Stimulated activated CD4-positive, alpha-beta T cell treated with anti-CD3 and anti-CD28 coated beads, Interleukin-2, amount 100 ng/mL, for 24 hours (primary cell): ENCODE measurements at places on chromosomes 1 and 21.
A peak's percentile ranks its signal among the peaks of the same experiment; 100 is the strongest.

DNA sequence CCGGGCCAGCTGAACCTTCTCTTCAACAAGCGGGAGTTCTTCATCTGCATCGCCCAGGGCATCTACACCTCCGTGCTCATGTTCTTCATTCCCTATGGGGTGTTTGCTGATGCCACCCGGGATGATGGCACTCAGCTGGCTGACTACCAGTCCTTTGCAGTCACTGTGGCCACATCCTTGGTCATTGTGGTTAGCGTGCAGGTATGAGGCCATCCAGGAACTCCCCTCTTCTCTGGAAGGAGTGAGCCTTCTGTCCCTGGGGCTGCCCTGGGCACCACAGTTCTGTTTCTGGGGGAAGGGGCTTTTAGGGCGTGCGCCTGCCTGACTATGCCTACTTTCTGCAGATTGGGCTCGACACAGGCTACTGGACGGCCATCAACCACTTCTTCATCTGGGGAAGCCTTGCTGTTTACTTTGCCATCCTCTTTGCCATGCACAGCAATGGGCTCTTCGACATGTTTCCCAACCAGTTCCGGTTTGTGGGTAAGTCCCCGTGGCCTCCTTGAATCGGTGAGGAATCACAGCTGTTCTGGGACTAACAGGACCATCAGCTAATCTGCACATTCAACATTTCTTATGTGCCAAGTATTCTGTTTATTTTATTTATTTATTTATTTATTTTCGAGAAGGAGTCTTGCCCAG is 21.1 kb downstream of the ATP8B2 start:
- DNase-seq = no peak

DNA sequence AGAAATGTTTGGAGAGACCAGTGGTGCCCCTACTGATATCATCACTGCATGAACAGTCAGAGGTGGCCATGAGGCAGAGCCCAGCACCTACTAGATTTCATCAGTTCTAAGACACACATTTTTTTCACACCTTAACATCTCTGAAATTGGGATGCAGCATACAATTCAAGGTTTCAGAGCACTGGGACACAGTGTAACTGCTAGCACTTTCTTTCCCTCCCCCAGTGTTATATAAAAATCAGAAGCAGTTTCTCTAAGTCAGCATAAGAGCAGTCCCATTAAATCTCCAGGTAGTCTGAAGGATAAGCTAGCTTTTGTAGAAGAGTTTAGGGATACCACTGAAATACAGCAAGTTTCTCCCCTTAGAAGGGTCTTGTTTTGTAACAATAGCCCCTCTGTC is 10.0 kb upstream of the ANGPTL7 start:
- DNase-seq = no peak

DNA sequence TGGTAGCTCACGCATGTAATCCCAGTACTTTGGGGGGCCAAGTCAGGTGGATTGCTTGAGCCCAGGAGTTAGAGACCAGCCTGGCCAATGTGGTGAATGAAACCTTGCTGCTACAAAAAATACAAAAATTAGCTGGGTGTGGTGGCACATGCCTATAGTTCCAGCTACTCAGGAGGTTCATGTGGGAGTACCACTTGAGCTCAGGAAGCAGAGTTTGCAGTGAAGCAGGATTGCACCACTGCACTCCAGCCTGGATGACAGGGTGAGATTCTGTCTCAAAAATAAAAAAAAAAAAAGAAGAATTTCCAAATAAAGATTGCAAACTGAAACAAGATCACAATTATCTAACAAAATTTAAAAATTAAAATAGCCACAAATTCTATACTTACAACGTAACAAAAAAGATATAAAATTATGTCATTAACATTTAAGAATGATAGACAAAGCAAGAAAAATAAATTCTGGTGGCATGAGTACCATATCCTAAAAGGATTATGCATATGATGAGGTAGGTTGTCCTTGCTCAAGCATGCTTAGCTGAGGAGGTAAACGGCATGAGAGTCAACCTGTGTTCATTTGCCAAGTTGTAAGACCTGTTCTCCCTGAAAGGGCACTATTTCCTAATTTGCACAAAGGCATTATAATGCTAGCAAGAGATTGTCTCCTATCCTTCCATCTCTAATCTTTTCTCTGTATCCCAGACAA is 20.2 kb downstream of the IPP start:
- DNase-seq = no peak

GRCh38 chr1:64965366-64966157 is 787 bp downstream of the JAK1 start:
- DNase-seq = peak; percentile 68

- no peak for DNase-seq
These were observed 306.3 kb upstream of the DUSP10 start for GRCh38 chr1:222048094-222048595.

DNA sequence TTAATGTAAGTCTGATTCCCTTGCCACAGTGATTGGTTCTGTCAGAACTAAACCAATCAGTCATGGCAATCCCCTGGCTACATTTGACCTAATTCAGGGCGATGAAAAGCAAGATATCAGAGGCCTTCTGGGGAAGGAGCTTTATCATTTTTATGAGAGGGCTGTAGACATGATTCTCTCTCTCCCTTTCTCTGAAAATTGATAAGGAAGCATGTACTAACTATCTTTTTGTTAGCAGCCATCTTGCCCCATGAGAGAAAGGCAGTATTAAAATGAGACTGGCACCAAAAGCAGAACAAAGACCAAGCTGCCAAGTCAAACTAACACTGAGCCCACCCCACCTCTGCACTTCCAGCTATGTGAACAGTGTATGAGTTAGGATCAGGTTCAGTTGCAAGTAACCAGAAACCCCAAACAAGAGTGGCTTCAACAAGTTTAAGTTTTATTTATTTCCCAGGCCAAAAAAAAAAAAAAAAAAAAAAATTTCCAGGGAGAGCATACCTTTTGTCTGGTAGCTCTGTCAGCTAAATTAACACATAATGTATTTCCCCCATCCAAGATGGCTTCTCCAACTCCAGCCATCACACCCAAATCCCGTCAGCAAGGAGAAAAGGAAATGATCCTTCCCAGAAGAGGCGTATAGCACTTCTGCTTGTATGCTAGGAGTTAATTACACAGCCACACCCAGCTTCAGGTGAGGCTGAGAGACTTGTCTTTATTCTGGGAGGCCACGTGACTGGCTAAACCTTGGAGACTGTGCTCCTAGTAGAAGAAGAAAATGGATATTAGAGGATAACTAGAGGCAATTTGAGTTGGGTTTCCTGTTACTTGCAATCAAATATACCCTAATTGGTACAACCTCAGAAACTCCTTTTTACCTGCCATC is 105.8 kb upstream of the RALGPS2 start:
- DNase-seq = no peak

GRCh38 chr1:32817815-32818786 is 648 bp downstream of the S100PBP start:
- DNase-seq = peak; percentile 47

DNA sequence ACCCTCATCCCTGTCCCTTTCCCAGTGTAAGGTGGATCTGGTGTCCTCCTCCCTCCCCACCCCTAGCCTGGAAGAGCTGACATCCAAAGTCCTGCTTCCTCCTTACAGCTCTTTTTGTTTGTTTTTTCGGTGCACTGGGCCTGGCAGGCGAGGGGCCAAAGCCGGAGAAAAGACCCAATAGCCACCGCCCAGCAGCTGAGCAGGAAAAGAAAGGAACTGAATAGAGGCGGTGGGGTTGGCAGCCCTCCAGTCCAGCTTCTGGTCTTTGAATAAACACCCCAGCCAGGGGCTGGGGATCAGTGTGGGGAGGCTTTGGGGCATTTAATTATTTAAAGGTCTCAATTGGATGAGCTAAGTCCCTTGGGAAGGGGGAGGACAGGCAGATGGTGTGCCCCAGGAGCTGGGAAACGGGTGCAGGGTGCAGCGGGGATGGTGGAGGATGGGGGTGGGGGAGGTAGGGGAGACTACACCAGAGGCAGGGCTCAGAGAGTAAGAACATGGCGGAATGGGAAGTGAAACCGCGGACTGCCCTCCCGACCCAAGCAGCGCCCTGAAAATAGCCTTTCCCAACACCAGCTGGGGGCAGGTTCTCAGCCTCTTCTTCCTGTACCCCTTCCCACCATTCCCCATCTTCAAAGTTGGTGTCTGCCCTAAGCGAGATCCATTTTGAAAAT is 20.2 kb downstream of the BTG2 start:
- no peak for DNase-seq

- DNase-seq = peak; percentile 77
These were observed 8.4 kb upstream of the IKBKE start for GRCh38 chr1:206461602-206462455.

- no peak for DNase-seq
These were observed 2.2 kb downstream of the FASLG start for GRCh38 chr1:172661107-172661506.

GRCh38 chr1:99557546-99558202 is 88.2 kb upstream of the PALMD start:
- no peak for DNase-seq

GRCh38 chr1:116066868-116067565 is 44.2 kb upstream of the MAB21L3 start:
- no peak for DNase-seq

DNA sequence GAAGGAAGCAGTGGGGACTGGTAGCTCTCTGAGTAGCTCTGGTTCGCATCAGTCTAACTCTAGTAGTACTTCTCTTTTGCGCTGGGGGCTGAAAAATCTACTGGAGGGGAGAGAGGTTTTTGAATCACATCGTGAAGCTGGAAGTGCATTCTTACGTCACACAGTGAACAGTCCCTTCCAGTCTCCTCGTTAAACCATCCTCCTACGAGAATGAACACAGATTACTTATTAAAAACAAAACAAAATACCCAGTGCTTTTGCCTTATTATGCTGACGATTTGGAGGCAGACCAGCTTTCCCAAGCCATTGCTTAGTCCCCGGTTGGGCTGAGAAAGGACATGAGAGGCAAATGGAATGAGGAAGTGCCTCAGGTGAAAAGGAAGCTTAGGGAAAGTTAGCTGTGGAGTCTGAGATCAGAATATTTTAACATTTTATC is 16.1 kb downstream of the HUNK start:
- no peak for DNase-seq

- DNase-seq = no peak
These were observed 81.0 kb downstream of the SLC30A10 start for GRCh38 chr1:219847215-219847855.

- no peak for DNase-seq
These were observed 400.4 kb upstream of the PLXNA2 start for GRCh38 chr1:208644401-208645160.

DNA sequence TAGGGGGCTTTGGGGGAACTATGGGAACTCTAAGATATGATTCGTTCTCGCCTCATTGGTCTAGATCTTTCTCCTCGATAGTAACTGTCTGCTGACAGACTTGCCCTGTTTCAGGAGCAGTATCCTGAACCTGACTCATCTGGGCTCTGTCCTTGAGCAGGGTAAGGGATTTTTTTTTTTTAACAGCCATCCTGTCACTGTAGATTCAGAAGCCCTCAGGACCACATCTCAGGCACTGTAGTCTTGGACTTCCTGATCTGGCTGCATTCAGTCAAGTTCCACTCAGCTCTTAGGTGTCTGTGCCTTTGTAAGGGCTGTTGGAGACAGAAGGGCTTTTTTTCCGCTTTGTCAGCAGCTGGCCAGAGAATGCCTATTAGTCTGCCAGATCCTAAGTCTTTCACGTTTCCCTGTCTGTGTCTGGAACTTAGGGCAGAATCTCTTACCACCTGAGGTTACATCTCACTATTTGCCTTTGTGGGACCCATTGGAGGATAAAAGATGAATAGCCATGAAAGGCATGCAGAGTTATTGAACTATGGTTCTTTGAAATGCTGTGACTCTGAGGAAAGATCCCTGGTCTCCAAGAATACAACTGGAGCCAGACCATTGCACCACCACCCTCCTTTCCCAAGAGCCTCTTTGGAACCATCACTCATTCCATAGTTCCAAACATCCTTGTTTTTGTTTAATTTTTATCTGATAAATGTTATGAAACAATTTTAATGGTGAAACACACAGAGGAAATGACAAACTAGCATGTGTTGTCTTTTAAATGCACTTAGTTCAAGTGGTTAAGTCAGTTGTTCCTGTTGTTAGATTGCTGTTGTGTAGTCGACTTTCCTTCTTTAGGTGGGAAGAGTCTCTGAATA is 49.7 kb upstream of the MACF1 start:
- no peak for DNase-seq

- DNase-seq = no peak
These were observed 165.5 kb upstream of the DUSP10 start for GRCh38 chr1:221907166-221907932.

GRCh38 chr21:15686506-15686905 is 43.3 kb upstream of the USP25 start:
- no peak for DNase-seq

GRCh38 chr1:2933431-2934155 is 87.7 kb upstream of the ACTRT2 start:
- no peak for DNase-seq

DNA sequence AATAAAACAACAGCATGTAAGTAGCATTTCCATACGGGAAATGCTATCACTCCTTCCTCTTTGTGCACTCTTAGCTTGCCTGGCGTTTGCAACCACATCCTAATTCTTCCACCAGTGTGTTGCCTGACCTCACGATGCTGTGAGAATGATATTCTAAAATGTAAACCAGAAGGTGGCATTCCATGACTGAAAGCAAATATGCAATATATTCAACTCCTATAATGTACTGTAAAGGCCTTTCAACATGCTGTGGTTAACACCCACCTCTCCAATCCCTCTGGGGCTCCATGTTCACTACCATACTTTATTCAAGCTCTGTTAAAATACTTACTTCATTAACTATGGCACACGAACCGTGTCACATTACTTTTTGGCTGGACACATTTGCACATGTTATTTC is 420.6 kb upstream of the DEPDC1 start:
- DNase-seq = no peak

DNA sequence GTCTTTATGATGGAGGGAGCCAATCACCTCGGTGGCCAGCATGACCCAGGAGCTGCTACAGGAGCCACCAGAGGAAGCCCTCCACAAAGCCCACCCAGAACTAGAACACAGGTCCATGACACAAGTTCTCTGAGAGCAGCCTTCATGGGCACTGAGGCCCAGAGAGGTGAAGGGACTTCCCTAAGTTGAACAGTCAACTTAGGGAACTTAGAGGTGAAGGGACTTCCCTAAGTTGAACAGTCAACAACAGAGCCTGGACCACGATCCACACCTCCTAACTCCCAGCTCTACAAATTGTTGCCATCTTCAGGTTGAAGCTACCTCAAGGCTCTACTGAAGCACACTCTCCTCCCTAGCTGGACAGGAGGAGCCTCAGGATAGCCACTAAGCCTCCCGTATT is 132.7 kb downstream of the CCDC185 start:
- DNase-seq = no peak

DNA sequence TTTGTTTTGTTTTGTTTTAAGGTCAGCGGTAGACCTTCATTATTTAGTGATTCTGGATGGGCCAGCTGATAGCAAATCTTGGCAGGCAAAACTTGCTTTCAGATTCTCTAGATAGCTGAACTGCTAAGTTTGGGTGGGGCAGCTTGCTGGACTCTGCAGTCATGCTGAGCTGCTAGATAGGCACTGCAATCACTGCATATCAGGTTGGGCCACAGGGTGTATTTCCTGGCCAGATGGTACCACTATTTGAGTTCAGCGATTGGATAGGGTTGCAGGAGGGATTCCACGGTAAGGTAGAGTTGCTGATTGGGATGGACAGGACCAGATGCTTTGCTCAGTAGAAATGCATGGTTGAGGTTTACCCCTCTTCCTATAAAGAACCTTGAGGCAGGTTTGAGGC is 579.3 kb upstream of the ADGRL4 start:
- no peak for DNase-seq
